ENCODE measurements at places on chromosomes 4 and X. TPM values are rescaled to one million over a fixed set of nuclear protein-coding genes. Genes with fewer than 3 reads are reported as not detected.

DNA sequence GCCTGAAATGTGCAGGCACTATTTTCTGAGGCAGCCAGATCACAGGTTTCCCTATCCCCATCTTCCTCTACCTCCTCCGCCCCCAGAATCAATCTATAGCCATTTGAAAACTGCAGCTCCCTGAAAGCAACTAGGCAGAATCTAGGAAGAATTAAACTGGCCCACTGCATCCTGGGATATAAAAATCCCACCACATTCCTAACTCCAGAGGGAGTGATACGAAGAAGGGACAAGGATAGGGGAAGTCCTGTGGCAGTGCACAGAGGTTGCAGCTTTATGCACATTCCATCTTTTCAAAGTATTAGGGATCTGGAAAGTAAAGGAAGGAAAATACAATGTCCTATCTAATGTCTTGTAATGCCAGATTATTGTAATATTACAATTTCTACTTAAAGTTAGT lies 18.3 kb upstream of the HERC3 start:
- no peak for DNase-seq
- H3K36me3 ChIP-seq, result no peaks in the 10 kb centered on the region
- H3K27me3 ChIP-seq, result no peaks in the 10 kb centered on the region

- H3K27me3 ChIP-seq, result no peaks in the 10 kb centered on the region
- no peak overlapping the region for H3K27ac ChIP-seq
- H3K36me3 ChIP-seq, result no peaks in the 10 kb centered on the region
- DNase-seq, result no peak
These were observed 2.0 kb upstream of the TMPRSS11D start for GRCh38 chr4:67885762-67886161.

GRCh38 chr4:95283320-95283719 lies 265.5 kb downstream of the UNC5C start:
- H3K4me1 ChIP-seq, result no peaks in the 10 kb centered on the region
- H3K4me3 ChIP-seq, result no peak overlapping the region
- no peaks in the 10 kb centered on the region for H3K27me3 ChIP-seq
- no peak overlapping the region for H3K27ac ChIP-seq
- no peaks in the 10 kb centered on the region for H3K36me3 ChIP-seq
- no peak for DNase-seq

- no peaks in the 10 kb centered on the region for H3K27me3 ChIP-seq
- no peaks in the 10 kb centered on the region for H3K36me3 ChIP-seq
- H3K27ac ChIP-seq, result no peak overlapping the region
- no peak for DNase-seq
- H3K4me3 ChIP-seq, result no peak overlapping the region
These were observed 1704.7 kb upstream of the TENM3 start for GRCh38 chr4:180538384-180539057.

DNA sequence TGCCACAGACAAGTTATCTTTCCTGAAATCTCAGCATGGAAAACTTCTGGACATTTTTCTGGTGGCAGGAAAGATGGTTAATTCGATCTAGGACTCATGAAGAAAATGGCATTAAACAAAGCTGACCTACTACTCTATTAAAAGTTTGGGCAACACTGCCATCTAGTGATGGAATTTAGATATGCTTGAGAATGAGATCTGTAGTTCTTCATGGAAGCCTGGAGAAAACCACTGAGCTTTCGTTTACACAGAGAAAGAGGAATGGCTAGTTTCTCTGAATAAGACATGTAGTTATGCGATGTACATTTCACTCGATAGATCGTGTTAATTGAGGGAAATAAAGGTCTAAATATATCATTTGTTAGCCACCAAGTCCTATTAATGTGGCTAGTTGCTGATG lies 51.7 kb upstream of the CHRDL1 start:
- no peak overlapping the region for H3K4me3 ChIP-seq
- H3K27ac ChIP-seq, result no peak overlapping the region
- H3K4me1 ChIP-seq, result no peaks in the 10 kb centered on the region
- no peaks in the 10 kb centered on the region for H3K27me3 ChIP-seq
- no peak for DNase-seq

DNA sequence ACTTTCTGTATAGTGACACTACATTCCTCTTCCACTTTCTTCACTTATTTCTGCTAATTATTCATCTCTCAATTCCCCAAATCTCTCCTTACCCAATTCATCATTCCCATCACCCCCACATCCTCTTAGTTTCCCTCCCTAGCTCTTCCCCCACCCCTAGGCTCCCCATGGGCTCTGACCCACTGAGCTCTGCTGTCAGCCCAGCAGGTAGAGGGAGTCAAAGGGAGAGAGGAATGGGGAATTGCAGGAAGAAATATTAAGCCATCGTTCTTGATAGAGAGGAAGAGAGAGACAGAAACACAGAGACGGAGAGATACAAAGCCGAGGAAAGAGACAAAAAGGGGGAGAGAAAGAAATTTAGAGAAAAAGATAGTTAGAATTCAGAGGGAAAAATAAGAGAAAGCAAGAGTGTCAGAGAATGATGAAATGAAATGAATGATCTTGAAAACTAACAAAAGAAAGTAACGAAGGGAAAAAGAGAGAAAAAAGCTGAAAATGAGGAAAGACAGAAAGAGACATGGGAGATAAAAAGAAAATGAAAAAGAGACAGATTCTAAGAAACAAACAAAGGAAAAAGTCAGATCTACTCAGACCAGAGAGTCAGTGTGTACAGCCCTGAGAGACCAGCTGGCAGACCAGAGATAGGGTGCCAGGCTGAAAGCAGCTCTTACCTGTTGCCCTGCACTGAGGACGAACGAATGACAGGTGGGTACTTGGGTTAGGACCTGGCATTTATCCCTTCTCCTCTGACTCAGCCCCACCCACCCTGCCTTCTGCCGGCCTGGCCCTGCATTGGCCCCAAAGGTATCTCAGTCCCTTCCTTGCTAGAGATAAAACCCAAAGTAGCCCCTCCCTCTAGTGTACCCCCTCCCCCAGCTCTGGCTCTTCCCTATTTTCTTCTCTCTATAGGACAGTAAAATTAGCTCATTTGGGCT lies at the start of gene ALAS2:
TSS of gene ALAS2 (minus strand) at position 707 of the 935 bp plus-strand sequence. CDS start 4,977 bp downstream, outside the sequence.
- H3K4me1 ChIP-seq, result no peaks in the 10 kb centered on the region
- H3K27me3 ChIP-seq, result no peaks in the 10 kb centered on the region
- no peak within 1 kb of the TSS for H3K27ac ChIP-seq
- no peaks in the 10 kb centered on the region for H3K36me3 ChIP-seq

GRCh38 chr4:57905965-57906364 lies 795.8 kb upstream of the IGFBP7 start:
- H3K36me3 ChIP-seq, result no peaks in the 10 kb centered on the region
- no peak for DNase-seq
- no peaks in the 10 kb centered on the region for H3K4me1 ChIP-seq
- H3K27me3 ChIP-seq, result no peaks in the 10 kb centered on the region

Gene AMBN
- not detected for total RNA-seq

Gene ARX
- total RNA-seq, result not detected

- no peak overlapping the region for H3K4me3 ChIP-seq
- no peaks in the 10 kb centered on the region for H3K36me3 ChIP-seq
- no peaks in the 10 kb centered on the region for H3K4me1 ChIP-seq
- no peak for DNase-seq
- no peaks in the 10 kb centered on the region for H3K27me3 ChIP-seq
- no peak overlapping the region for H3K27ac ChIP-seq
These were observed 30.0 kb upstream of the GALNT7 start for GRCh38 chr4:173138624-173139023.

DNA sequence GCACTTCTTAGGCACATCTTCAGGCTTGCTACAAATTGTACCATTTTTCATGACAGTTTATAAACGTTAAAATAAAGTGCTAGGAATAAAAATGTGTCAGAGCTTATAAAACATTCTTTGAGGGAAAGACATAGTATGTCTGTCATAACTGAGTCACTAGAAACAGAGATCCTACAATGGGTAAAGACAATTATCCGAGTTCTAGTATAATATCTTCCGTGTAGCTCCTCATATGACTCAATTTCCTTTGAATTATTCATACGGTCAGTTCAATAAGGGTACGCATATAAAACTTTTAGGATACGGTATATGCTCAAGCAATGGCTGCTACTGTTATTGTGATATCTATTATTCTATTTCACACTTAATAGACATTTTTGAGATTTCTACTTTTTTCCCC lies 349.1 kb downstream of the PCDH10 start:
- no peak for DNase-seq
- no peak overlapping the region for H3K4me3 ChIP-seq
- H3K27ac ChIP-seq, result no peak overlapping the region
- H3K27me3 ChIP-seq, result no peaks in the 10 kb centered on the region
- no peaks in the 10 kb centered on the region for H3K36me3 ChIP-seq
- H3K4me1 ChIP-seq, result no peaks in the 10 kb centered on the region

DNA sequence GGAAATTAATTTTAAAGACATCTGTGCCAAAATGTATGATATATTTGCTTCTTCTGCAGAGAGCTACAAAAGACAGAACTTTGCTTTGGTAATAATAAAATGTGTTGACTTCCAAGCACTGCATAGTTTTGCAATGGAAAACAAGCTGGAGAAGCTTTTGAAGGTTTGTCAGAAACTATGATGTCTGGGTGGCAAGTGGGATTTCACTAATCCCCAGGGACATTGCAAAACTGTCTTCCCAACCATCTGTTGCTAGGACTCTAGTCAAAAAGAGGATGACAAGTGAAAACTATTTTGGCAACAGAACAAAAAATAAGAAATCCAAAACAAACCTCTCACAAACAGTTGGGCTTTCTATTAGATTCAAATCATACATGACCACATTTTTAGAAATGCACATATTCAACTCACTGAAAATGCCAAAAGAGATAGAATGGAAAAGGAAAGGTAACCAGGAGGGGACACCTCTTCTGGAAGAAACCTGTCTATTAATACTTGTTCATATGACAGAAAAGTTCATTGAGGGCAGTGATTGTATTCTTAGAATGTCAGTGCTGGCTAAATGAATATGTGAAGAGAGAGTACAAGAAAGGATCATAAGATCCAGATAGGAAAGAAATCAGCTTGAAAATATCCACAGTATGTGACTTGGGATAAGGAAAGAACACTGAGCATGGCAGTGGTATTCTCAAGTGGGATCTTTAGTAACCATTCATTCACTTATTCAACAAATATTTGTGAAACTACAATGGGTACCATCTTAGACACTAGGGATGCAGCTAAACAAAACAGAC lies 228.0 kb downstream of the RASL11B start:
- H3K4me1 ChIP-seq, result peaks cover 14% of the 10 kb centered on the region
- no peak for DNase-seq

DNA sequence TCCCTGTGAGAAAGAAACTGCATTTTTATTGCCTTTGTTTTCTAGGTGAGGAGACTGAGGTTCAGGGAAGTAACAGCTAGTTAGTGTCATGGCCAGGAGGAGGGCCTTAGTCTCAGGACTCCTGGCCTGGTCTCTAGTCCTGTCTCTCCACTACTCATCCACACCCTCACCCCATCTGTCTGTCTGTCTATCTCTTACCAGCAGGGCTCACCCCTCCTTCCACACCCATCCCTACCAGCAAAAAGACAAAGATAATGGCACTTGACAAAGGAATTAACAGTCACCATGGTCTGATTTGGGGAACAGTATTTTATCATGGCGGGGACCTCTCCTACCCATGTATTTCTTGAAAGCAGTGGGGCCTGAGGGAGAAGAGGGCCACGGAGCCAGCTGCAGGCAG lies 125.8 kb downstream of the REPS2 start:
- no peak overlapping the region for H3K27ac ChIP-seq
- H3K4me1 ChIP-seq, result no peaks in the 10 kb centered on the region
- DNase-seq, result no peak
- H3K27me3 ChIP-seq, result no peaks in the 10 kb centered on the region
- H3K4me3 ChIP-seq, result no peak overlapping the region

DNA sequence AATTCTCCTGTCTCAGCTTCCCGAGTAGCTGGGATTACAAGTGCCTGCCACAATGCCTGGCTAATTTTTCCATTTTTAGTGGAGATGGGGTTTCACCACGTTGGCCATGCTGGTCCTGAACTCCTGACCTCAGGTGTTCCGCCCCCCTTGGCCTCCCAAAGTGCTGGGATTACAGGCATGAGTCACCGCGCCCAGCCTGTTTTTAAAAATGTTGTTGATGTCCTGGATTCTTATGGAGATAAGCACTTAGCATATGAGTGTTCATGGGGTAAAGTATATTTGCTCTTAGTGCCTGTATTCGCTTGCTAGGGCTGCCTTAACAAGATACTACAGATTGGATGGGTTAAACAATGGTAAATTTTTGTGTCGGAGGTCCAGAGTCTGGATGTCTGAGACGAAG lies 91.7 kb downstream of the CEP44 start:
- no peak for DNase-seq
- H3K36me3 ChIP-seq, result no peaks in the 10 kb centered on the region
- no peaks in the 10 kb centered on the region for H3K4me1 ChIP-seq
- no peak overlapping the region for H3K4me3 ChIP-seq

Gene KIAA0232
- 47.5 TPM for total RNA-seq

- H3K36me3 ChIP-seq, result no peaks in the 10 kb centered on the region
- H3K4me3 ChIP-seq, result no peak overlapping the region
- DNase-seq, result no peak
- no peak overlapping the region for H3K27ac ChIP-seq
- no peaks in the 10 kb centered on the region for H3K27me3 ChIP-seq
- no peaks in the 10 kb centered on the region for H3K4me1 ChIP-seq
These were observed 63.6 kb downstream of the REPS2 start for GRCh38 chrX:17009856-17010625.

DNA sequence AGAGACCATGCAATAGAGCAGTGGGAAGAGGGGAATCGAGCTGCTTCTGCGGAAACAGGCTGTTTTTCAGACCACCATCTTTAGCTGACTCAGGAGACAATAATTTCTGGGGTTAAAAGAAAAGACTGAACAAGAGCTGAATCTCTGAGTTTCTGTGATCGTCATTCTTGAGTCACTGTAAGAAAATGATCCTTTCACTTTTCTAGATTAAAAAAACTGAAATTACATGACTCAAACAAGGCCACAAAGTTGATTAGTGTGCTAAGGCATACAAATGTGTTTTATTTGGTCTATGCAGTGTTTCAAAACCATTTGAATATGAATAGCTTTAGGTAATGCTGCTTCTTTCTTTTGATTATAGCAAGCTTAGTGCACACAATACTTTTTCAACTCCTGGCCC lies 194.4 kb upstream of the RPL34 start:
- no peaks in the 10 kb centered on the region for H3K27me3 ChIP-seq
- H3K27ac ChIP-seq, result no peak overlapping the region
- no peaks in the 10 kb centered on the region for H3K36me3 ChIP-seq
- no peak for DNase-seq
- no peak overlapping the region for H3K4me3 ChIP-seq
- H3K4me1 ChIP-seq, result no peaks in the 10 kb centered on the region

DNA sequence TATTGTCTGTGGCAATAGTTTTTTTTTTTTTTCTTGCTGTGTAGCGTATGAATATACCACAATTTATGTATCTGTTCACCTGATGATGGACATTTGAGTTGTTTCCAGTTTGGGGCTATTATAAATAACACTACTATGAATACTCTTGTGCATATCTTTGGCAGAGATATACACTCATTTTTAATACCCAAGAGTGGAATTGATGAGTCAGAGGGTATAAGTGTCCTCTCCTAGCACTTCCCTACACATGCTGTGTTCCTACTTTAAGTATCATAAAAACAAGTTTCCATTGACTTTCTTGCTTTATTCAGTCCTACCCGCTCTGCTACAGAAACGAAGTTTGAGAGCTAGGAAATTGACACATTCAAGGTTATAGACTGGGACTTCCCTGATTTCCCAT lies 39.8 kb downstream of the XIAP start:
- peaks cover 18% of the 10 kb centered on the region for H3K36me3 ChIP-seq
- no peak overlapping the region for H3K4me3 ChIP-seq
- H3K27ac ChIP-seq, result no peak overlapping the region
- H3K4me1 ChIP-seq, result no peaks in the 10 kb centered on the region

Measured in right atrium auricular region (tissue), 2 donors.